ENCODE measurements at places on chromosomes 2 and 18.
A peak's percentile ranks its signal among the peaks of the same experiment; 100 is the strongest.

DNA sequence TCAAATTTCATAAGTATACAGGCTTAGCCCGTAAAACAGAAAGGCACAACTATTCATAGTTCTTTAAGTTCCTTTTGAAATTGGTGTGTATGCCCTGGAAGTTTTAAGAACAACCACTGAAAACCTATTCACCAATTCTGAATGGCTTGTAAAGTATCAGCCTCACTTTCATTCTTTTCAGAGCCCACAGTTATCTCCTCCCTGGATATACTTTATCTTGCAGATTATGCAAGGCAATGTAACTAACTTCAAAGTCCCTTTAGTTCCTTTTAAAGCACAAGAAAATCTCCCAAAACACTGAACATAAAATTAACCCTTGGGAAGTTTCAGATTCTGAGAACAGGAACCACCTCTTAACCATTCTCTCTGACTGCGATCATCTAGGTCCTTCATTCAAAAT is 1.1 kb downstream of the STRN start:
- DNase-seq: peak; percentile 13

- peak; percentile 70 for DNase-seq
Observed at GRCh38 chr2:23445450-23445868, 60.5 kb downstream of the KLHL29 start.

- DNase-seq: no peak
Observed at GRCh38 chr2:150127346-150127990, 360.0 kb downstream of the RND3 start.

DNA sequence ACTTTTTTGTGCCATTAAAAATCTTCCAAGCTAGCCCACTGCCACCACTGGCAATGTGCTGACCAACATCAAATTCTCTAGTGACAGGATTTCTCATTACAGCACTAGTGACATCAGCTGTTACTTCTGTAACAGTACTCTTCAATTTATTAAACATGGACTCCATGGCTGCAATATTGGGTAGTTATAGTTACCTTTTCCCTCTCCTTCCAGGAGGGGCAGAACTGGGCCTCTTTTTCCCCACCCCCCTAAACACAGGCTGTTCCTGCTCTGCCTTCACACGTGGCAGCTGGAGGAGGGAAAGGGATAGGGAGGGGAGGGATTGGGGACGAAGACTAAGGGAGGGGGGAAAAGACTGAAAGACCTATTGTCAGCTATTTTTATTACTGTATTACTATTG is 38.1 kb downstream of the TRAK2 start:
- no peak for DNase-seq

DNA sequence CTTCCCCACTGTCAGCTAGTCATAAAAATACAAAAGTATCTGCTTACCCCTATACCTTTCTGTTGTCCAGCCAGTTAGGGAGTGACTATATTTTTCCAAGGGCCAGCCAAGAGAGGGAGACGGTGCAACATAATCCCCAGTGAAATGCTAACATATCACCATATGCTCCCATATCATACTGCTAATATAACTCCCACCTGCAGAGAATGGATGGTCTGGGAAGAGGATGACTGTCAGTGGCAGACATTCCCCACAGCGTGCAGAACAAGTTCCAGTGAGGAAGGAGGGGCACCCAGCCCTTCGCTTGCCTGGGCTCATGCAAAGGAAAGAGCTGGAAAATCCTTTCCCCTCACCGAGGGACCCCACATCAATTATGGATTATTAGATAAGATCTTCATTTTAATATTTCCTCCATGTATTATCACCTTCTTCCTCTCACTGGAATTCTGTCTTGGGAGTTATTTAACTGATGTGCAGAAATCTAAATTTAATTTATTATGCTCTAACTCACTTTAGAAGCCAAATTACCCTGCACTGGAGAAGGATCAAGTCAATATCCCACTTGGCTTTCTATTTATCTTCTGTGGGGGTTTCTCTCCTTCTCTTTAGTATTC is 135.6 kb downstream of the GALNT14 start:
- no peak for DNase-seq

DNA sequence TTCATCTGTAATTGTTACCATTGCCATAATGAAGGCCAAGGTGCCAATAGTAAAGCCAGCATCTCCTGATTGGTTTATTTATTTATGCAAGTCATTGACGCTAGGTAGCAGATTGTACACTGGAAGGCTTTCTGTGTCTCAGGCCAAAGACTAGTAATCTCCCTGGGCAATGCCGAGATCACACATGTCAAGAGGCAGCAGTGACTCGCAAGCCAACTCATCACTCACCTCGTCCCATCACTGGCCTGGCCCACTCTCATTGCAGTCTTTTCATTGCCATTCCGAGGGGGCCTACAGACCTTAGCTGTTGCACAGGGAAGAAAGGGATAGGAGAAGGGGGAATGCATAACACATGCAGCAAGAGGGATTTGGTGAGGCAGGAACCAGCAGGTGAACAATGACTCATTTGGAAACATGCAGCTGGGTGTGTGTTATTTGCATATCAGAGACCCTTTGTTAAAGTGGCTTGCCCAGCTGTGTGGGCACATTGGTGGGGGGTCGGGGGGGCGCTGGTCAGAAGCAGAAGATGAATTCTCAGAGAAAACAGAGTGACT is 448.7 kb upstream of the HNRNPA3 start:
- DNase-seq: no peak

- DNase-seq: no peak
Observed at GRCh38 chr2:140880573-140880972, 1250.2 kb downstream of the LRP1B start.

- peak; percentile 57 for DNase-seq
Observed at GRCh38 chr2:1606421-1607235, 137.7 kb downstream of the PXDN start.

DNA sequence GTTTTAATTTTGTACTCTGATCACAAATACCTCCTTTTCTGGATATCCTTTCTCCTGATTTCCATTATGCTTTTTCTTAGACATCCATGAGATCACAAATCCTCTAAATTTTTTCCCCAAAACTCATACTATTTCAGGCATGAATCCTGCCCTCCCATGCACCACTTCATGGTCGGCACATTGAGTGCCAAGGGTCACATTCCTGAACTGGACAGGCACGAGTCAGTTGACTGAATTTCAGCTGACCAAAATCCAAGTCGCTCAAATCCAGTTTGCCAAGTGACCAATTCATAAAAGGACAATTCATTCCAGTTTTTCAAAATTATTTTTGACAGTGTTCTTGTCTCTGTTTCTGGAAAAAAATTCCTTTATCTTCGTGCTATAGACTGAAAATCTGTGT is 22.1 kb downstream of the DYNAP start:
- DNase-seq: no peak

- no peak for DNase-seq
Observed at GRCh38 chr2:46018773-46019591, 278.2 kb upstream of the EPAS1 start.

DNA sequence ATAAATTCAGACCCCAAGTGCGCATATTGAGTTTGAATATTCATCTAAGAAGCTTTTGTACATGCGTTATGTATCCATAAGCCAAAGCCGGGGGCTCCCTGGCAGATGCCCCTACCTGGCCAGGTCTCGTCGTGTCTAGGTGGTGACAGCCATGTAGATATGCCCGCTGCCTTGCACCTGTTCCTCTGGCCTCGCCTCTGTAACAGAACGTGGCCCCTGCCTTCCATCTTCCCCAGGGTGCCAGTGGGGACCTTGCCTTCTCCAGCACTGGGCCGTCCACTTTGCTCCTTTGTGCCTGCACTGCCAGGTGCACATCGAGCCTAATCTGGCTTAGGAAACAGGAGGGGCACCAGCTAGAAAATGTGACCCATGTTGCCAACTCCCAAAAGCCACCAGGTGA is 198.2 kb downstream of the AGAP1 start:
- DNase-seq: no peak

DNA sequence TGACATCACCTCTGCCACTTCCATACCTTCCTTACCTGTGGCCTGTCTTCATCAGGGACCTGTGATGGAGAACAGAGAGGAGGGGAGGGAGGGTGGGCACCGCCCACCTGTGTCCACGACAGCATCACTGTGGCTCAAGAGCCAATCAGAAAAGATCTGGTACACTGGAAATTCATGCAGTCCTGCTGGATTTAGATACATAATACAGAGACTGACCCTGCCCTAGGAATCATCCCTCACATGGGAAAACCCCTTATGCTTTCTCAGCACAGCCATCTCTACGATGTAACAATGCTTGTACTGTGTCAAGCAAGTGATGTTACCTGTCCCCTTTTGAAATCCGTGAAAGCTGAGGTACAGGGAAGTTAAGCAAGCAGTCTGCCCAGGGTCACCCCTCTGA is 145.6 kb upstream of the EPAS1 start:
- no peak for DNase-seq

DNA sequence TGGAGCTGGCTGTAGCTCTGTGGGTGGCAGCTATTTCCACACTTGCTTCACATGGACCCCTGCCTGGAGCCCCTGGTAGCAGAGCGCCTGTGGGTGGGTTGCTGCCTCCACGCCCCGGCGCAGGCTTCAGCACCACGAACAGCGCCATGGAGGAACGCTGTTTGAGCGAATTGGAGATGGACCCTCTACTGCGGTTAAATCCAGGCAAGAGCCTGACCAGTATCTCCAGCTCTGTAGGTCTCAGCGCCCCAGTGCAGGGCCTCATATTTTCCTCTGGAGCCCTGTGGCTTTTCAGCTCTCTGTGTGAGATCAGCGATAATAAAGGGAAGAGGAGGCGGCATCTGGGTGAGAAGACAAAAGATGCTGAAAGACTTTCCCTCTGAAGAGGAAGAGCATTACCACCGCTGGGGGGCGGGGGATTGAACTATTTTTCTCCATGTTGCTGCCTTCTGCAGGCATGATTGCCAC is 12.0 kb downstream of the ONECUT2 start:
- peak; percentile 43 for DNase-seq

DNA sequence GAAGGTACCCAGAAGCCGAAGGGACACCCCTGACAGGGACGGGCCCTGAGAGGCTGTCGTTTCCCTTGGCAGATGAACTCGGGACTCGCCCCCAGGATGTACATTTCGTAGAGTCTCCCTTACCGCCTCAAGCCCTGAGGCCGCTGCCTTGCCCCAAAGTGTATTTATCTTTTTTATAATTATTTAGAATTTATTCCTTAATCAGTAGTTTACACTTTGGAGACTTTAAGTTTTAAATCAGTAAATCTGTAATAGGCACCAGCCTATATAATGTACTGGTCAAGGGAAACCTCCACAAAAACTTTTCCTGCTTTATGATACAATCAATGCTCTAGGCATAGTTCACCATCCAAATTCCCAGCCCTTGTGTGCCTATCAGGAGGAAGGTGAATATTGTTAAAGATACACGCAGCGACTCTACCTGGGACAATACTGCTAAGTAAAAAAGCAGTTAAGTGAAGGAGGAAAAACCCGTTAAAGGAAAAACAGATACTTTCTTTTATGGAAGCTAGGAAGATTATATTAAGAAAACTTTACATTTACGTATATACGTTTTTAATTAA is 848 bp downstream of the VRK2 start:
- no peak for DNase-seq

DNA sequence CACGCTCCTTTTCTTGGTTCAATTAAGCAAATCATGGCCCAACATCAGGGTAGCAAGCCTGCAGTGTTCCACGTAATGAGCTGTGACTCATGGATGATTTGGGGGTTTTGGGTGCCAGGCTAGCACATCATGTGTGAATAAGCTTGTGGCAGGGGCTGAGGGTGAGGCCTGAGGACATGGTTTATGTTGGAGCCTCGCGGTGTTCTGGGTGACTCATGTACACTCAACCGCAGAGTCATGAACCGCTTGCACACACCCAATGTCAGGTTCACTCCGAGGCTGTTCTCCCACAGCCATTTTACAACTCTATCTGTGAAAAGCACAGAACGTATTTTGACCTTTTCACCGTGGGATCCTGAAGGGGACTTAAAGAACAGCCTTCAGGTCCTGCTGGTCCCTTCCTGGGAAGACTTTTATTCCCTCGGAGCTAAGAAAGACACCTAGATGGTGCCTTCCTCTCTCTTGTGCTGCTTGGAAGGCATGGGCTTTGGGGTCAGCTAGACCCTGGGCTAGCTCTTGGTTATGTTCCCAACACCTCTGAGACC is 139.9 kb upstream of the ZEB2 start:
- peak; percentile 61 for DNase-seq

DNA sequence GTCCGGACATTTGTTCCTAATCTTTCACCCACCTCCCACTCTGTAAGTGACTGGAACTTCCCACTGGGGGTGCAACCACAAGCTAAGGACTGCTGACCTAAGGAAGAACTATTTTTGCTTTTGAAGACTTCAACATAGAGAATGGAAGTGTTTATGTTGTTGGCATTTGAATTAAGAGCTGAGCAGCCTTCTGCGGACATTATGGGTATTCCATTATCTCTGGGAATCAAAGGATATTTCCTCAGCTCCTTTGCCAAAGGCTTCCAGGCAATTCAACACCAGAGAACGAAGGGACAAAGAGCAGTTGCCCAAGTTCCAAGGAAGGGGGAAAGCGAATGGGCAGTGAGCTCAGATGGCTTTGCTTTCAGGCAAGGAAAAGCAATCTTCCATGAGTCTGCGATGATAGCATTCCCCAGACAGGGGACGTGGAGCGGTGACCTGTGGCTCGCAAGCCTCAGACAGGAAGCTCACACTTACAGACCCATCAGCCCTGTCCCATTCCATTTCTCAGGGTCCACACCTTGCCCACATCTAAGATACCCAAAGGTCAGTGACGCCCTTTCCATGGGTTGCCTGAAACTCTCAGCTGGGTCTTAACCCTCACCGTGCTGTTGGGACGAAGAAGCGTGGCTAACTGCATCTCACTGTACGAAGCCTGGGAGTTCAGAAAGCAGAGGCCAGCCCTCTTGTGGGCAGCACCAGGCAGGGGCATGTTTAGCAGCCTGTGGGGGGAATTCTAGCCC is 116.8 kb downstream of the COPS8 start:
- DNase-seq: no peak

DNA sequence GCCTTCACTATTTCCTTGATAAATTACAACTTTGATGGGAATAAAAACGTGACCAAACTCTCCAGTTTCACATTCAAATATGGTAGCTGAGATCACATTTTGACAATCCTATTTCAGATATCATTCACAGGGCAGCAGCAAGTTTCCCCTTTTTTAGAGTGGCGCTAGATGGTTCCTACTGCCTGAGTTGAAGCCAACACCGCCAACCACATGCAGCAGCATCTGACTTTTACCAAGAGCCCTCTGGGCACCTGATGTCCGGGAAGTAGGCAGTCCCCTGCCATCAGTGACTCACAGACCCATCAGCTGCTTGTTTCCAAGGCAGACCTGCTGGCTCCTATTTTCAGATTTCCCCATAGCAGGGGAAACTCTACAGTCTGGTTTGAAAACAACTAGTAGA is 4.0 kb upstream of the MREG start:
- DNase-seq: no peak

DNA sequence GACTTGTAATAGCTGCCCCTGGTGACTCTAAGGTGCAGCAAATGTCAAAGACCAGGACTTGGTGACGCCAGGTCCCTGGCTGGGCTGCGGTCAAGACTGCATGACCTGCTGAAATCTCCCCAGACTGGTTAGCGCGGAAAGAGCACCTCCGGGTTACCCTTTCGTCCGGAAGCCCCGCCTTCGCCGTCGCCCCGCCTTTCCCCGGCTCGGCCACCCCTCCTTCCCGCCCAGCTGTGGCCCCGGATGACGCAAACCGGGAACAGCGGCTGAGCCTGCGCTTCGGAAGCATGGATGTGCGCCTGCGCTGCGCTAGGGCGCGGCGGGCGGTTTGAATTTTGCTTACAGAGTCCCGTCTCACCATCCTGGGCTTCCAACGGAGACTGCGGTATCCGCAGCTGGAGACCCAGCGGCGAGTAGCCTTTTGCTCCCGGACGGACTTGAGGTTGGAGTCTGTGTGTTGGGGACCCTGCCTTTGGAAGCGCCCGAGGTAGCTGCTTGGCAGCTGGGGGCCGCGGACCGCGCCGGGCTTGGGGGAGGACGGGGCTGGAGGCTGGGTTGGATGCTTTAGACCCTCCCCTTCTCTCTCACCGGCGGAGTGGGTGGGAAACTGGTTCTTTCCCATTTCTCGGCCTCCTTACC is at the start of gene SKA1:
Gene SKA1, plus strand, starts transcription at position 294 of the 639 bp plus-strand sequence. CDS start 785 bp downstream, outside the sequence.
- DNase-seq: peak; percentile 95

Measured in fibroblast of pulmonary artery (primary cell).